Osteocyte (in vitro differentiated cells): ENCODE measurements at places on chromosomes 5 and 9. TPM values are rescaled to one million over a fixed set of nuclear protein-coding genes. Genes with fewer than 3 reads are reported as not detected.

DNA sequence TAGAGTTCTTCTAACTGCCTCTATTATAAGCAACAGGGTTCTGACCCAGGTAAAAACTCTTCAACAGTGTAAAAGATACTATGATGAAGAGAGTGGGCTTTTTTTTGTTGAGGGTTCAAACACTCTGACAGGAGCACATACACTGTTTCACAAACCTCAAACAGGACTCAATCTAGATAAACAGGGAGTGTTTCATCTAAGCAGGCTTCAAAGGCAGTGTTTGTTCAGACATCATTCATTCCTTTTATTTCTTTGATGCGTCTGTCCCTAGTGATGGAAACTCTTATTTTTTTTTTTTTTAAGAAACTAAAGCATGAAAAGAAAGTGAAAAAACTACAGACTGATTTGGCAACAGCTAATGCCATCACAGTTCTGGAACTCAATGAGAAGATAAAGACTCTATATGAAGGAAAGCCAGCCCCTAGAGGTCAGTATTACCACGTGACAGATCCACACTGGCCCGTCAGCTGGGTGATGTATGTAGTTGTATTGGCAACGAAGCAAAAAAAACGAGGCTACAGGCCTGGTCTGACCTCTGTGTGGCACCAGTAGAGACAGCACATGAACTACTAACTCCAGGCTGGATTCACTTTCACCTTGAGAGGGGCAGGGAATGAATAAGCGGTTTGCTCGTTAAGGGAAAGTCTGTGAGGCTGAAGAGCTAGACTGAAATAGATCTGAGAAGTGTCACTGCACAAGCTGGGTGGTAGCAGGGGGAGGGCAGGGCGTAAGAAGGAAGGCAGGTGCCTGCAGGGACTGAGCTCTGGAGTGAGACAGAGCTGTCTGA lies 172.2 kb downstream of the CCDC192 start:
- no peak overlapping the region for H3K27ac ChIP-seq
- no peak for DNase-seq
- peaks cover 23% of the 10 kb centered on the region for H3K4me1 ChIP-seq
- H3K36me3 ChIP-seq, result no peaks in the 10 kb centered on the region
- no peak overlapping the region for H3K4me3 ChIP-seq

DNA sequence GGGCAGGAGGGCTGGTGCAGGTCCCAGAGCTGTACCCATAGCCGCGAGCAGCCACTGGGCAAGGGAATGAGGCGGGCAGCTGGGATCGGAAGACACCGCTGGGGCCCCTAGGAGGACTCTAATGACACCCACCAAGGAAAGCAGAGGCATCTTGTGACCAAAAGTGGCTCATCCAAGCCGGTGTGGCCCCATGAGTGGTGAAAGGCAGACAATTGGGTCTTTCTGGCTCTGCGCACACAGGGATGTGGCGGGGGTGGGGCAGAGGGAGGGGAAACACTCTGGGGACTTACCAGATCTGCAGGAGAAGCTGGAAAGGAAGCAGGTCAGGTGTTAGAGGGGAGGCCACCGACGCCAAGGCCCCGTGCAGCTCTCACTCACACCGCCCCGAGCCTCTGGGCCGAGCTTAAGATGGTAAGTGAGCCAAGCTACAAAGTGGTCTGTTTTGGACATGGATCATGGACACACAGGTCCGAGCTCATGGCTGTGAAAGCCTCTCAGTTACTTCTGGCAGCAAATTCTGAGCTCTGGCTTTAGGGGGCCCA lies 42.3 kb upstream of the SARDH start:
- H3K27me3 ChIP-seq, result no peaks in the 10 kb centered on the region
- DNase-seq, result no peak
- H3K27ac ChIP-seq, result no peak overlapping the region
- no peaks in the 10 kb centered on the region for H3K4me1 ChIP-seq
- no peak overlapping the region for H3K4me3 ChIP-seq
- H3K36me3 ChIP-seq, result peaks cover 5% of the 10 kb centered on the region

DNA sequence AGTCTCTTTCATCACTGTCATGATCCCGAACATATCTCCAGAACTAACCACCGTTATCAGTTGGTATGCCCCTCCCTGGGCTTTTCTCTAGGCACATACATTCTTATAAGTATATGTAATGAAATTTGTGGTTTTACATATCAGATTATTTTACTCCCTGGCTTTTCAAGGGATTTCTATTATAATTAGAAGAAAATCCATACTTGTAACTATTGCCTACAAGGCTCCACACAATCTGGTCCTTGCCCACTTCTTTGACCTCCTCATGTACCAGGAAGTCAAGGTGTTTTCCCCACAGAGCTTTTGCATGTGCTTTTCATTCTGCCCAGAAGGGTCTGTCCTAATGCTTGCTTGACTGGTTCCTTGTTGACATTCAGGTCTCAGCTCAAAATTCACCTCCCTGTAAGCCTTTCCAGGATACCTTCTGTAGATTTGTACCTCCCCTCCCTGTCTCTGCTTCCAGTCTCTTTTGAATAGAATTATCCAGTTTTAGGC lies 33.6 kb upstream of the HSD17B4 start:
- DNase-seq, result no peak
- H3K4me3 ChIP-seq, result no peak overlapping the region
- H3K36me3 ChIP-seq, result no peaks in the 10 kb centered on the region

GABRA1 gene
- not detected in 2 replicates for total RNA-seq

PDE6A gene
- total RNA-seq, result not detected in 2 replicates

ANKRD18A gene
- 14.2 and 14.6 TPM in 2 replicates for total RNA-seq

ELAVL2 gene
- 0.51 and 1.1 TPM in 2 replicates for total RNA-seq

PCDHA13 gene
- total RNA-seq, result 1.5 and 1.7 TPM in 2 replicates

DNA sequence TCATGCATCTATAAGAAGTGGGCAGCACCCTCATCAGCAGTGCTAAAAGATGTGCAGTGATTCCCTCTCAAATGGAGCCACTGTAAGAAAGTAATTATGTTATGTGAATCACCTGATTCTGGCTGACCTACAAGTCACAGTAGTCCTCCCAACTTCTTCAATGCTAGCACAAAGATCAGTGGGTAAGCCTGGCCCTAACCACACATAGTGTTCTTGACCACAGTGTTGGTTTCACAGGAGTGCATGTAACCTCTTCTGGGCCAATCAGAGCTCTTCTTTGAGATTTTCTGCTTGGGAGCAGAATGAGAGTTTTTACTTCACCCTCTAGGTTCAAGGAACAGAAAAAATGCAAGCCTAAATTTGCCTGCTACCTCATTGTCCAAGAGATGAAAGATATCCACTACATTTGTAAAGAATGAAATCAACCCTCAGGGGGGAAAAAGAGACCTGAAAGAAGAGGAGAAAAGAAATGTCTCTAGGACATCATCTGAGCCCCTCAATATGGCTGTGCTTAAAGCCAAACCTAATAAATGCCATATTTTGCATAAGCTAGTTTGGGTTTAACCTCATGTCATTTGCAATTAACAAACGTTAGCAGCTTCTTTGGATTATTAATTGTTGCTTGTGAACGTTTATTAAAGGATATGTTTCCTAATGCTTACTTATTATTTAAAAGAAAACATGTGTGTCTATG lies 65.3 kb upstream of the ADRB2 start:
- peaks cover 2% of the 10 kb centered on the region for H3K36me3 ChIP-seq
- DNase-seq, result no peak
- H3K27ac ChIP-seq, result no peak overlapping the region

PKD2L2 gene
- not detected in 2 replicates for total RNA-seq

GZMA gene
- total RNA-seq, result not detected in 2 replicates

SAXO1 gene
- total RNA-seq, result not detected in 2 replicates
